ENCODE measurements at places on chromosomes 7 and 10.

GRCh38 chr7:44278451-44279161, 46.8 kb downstream of the CAMK2B start:
- no peak for DNase-seq

DNA sequence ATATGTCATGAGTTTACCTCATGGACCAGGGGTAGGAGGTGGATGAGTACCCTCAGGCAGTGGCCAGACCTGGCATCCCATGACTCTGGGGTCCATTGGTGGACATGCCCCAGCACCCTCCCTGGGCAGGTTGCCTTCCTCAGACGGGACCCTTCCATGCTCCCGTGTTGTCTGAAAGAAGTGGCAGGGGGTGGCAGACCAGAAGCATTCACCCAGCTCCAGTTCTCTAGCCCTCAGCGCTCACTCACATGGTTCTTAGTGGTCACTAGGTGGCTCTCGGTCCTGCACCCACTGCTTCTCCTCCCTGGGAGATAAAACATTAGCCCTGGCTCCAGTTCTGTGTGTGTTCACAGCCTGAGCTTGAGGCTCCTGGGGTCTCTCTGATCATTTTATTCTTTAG, 6.0 kb downstream of the RBP3 start:
- no peak for DNase-seq

DNA sequence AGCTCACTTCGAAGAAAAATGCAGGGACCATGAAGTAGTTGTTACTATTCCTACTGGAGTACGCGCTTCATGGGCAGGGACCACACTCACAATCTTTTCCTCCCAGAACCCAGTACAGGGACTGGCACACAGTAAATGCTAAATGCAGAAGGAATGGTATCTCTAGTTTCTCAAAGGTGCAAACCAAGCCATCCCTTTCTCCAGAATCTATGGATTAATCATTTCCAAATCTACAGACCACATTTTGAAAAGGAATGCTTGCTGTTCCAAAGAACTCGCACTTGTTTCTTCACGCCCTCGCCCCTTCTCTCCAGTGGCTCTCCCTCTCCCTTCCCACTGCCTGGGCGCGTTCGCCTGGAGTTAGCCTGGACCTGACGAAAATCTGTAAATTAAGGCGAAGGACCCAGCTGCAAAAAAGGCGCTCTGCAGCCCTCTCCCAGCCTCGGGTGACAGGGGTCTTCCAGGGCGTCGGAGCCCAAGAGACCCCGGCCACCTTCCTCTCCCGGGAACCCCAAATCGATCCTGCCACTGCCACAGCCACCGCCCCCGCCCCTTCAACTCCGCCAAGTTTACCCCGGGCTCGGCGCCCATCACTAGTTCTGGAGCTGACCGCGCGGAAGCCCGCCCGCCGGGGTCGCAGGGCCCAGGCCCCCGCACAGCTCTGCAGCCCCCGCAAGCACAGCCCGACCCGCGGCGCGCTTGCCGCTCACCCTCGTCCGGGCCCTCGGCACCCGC, 527 bp downstream of the PDIA4 start:
- no peak for DNase-seq

DNA sequence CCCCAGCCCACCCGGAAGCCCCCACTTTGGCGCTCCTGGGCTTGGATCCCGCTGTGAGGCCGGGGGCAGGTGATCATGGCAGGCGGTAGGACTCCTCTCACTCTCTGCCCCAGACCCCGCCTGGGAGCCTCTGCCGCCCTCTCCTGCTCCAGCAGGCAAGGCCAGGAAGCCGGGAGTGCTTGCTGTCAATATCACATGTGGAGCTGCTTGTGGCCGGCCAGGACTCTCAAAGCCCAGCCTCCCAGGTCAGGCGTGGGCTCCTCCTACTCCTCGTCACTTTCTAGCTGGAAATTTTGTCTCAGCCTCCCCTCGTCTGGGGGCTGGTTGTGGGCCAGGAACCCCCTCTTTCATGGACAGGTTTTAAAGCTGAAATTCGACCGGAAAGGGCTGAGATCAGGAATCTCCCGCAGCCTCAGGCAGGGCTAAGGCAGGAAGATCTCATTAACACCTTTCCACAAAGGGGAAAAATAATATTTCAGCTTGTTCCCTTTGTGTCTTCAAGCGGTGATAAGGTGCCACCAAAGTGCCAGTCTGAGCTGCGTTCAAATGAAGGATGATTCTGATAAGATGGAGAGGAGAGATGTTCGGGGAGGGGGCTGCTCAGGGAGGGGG, 273.6 kb upstream of the PODXL start:
- peak; percentile 85 for DNase-seq

- DNase-seq = peak; percentile 75
These were observed at the start of gene CCNY for GRCh38 chr10:35336084-35336831. Gene CCNY (plus strand): TSS chr10:35336509. CDS start chr10:35337054, 545 bp downstream.

GRCh38 chr7:7881581-7881980, 87.0 kb upstream of the GLCCI1 start:
- DNase-seq = no peak
